ENCODE measurements at places on chromosomes 7 and 10.

DNA sequence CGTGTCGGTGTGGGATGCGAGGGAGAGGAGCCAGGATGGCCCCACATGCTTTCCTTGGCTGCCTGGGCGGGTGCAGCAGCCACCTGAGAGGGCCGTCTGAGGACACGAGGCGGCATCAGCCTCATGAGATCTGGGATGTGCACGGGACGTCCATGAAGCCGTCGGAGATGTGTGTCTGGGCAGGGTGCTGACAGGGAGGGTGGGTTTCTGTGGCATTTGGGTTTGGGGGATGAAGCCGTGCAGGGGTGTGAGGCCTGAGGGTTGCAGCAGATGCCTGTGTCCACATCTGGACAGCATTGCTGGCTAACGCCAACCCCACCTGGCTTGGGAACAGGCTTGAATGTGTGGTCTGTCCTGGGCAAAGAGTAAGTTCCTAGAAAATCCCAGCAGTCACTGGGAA is 179.5 kb downstream of the DNAJB6 start:
- no peak for DNase-seq

DNA sequence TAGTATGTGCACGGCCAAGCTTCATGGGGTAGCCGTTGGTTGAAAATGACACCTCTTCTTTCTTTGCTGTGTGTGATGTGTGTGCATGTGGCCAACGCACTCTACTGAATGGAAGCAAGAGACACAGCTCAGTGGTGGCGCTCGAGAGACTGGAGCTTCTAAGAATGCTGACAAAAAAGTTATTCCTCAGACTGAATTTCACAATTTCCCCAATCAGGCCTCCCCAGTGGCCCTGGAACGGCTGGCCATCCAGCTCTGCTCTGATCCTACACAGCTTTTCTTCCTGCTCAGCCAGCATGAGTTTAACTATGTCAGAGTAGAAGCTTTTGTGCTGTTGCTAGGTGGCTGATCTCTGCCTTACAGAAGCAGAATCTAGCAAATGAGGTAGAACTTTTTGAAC is 186.7 kb upstream of the PLXDC2 start:
- DNase-seq, result no peak

DNA sequence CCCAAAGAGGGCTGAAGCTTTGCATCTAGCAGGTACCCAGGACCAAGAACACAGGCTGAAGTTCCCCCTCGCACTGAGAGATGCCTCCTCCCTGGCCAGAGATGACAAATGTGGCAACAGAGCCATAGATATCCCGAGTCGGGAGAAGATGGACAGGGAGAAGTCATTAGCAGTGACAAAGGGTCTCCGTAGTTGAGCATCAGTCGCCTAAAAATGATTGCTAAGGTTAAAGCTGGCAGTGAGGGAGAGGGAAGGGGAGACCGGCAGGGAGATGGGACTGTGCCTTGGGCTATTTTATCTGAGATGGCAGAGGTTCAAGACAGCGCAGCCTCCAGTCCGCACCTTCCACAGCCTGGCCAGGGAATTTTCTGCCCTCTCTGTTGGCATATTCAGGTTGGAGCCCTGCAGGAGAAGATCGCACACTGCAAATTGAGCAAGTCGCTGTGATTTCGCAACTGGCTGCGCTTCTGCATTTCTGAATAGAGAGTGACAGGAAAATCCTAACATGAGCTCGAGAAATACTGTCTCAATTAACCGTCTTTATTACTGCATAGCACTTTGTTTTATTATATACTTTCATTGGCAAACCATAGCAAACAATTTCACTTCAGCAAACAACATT is 238.9 kb upstream of the GPR26 start:
- DNase-seq, result no peak

- no peak for DNase-seq
Measured at GRCh38 chr10:75514830-75515229, 83.4 kb downstream of the LRMDA start.

DNA sequence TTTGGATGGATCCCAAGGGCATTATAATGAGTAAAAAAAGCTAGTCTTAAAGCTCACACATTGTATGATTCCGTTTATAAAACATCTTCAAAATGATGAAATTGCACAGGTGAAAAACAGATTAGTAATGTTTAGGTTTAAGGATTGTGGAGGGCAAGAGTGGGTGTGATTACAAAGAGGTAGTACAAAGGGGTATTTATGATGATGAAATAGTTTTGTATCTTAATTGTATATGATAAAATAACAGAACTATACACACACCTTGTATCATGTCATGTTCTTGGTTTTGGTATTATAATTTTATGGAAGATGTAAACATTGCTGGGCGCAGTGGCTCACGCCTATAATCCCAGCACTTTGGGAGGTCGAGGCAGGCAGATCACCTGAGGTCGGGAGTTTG is 2.8 kb upstream of the SSC4D start:
- no peak for DNase-seq

DNA sequence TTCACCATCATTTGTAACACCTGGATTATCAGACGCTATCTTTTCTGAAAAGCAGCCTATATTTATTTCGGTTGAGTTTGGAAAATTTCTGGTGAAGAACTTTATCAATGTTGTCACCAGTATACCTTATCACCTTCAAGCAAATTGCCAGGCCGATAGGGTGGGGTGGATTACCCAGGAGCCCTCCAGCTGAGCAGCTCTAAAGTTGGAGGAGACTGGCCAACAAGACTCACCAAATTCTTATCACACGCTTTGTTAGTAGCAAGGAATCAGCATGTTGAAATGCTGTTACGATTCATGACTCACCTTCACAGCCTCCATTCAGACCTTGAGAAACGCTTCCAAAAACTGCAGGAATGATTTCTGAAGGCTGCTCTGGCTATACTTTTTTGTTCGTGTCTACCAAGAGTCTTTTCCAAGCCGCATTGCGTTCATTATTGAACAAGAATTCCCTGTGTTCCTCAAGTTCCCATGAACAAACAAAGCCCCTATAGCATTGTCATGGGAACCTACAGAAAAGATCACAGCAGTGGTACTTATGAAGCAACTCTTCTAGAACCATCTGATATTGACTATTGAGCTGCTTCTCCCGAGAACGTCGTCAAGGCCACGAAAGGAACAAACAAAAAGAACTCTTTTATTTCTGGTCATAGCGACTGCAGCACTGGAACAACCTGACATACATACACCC is 291.4 kb downstream of the SFMBT2 start:
- no peak for DNase-seq

- no peak for DNase-seq
Measured at GRCh38 chr10:35470925-35471315, 134.2 kb upstream of the GJD4 start.

- no peak for DNase-seq
Measured at GRCh38 chr10:26199841-26200240, 16.7 kb upstream of the GAD2 start.

GRCh38 chr10:125113691-125114371 is 46.5 kb downstream of the CTBP2 start:
- DNase-seq, result no peak

DNA sequence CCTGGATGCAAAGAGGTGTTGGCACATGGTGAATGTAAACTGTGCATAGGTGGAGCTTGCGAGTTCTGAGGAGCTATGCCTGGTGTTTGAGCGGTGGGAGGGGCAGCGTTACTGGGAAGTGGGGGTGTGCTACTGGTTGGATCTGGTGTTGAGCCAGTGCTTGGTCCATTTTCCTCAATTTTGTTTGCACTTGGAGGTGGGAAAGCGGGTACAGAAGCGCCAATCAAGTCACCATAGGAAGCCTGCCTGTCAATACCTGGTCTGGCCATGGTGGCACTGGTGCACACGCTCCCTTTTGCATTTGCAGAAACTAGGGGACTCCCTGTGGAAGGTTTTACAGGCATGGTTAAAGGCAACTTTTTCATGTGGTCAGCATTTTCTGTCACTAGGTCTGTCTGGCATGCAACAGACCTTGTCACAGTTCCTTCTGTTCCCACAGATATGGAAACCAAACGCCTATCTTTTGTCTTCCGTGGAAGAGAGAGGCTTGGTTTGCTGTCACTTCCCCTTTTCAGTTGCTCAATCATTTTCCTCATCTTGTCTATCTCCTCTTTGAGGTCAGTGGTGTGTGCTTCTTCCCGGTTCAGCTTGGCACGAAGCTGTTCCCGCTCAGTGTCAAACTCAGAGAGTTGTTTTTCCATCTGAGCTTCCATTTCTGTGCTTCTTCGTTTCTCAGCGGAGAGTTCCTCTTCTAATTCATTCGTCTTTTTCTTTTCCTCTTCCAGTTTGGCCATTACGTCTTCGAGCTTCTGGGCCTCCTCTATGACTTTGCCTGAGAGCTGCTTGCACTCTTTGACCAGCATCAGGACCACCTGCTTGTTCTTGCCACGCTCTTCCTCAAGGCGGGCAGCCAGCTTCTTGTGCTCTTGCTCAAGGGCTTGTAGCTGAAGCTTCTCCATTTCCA is 81.1 kb downstream of the CTTNBP2 start:
- DNase-seq, result no peak
